DMS79 treated with DMSO at 0.1 percent for 48 hours (cell line): ENCODE measurements at places on chromosomes 2 and 18.

GRCh38 chr2:1233281-1233680 lies 180.0 kb upstream of the TPO start:
- peak; percentile 87 for DNase-seq

DNA sequence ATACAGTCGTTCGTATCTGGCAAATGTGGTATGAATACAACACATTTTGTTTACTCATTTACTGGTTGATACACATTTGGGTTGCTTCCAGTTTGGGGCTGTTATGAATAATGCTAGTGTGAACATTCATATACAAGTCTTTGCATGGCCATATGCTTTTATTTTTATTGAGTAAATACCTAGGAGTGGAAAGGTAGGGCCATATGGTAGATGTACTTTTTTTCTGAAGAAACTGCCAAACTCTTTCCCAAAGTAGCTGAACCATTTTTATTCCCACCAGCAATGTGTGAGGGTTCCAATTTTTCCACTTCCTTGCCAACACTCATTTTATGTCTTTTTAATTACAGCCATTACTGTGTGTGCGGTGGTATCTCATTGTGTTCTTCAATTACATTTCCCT lies 496.2 kb upstream of the NRXN1 start:
- no peak for DNase-seq

GRCh38 chr2:101558740-101559525 lies 84.0 kb upstream of the RFX8 start:
- DNase-seq = no peak

DNA sequence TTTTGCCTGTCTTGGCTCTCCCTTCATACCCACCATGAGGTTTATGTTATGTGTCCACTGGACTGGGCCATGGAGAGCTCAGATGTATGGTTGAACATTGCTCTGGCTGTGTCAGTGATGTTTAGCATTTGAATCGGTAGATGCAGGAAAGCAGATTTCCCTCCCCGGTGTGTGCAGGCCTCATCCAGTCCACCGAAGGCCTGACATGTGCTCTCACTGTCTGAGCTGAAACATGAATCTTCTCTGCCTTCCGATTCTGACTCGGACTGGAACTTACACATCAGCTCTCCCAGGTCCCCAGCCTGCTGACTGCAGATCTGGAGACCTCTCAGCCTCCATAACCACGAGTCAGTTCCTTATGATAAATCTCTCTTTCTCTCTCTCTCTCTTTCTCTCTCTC lies 72.4 kb upstream of the SLC66A3 start:
- no peak for DNase-seq

DNA sequence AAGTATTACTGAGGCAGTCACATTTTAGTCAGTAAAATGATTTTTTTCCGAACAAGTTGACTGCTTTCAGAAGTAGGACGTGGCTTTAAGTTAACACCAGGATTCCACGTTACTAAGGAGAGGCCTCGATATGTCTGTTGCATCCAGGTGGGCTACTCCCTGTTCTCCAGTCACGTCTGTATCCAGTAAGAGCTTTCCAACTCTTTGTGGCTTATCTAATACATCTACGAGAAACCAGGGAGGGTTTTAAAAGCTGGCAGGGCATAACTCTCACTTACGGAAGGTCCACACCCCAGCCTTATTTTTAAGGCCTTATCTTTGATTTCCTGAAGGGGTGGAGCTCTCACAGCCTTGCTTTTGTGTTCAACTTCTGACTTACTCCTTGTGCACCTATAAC lies 99.2 kb downstream of the SLC8A1 start:
- no peak for DNase-seq

DNA sequence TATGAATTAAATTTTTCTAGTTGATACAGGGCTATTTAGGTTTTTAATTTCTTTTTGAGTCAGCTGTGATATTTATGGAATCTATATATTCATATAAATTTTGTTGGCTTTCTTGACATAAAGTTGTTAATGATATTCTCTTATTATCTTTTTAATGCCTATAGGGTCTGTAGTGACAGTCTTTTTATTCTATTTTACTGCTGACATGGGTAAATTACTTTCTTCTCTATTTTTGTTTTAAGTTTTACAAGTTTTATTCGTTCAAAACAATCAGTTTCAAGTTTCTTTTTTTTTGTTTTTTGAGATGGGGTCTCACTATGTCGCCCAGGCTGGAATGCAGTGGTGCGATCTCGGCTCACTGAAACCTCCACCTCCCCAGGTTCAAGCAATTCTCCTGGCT lies 226.3 kb downstream of the ZRANB3 start:
- DNase-seq = no peak

DNA sequence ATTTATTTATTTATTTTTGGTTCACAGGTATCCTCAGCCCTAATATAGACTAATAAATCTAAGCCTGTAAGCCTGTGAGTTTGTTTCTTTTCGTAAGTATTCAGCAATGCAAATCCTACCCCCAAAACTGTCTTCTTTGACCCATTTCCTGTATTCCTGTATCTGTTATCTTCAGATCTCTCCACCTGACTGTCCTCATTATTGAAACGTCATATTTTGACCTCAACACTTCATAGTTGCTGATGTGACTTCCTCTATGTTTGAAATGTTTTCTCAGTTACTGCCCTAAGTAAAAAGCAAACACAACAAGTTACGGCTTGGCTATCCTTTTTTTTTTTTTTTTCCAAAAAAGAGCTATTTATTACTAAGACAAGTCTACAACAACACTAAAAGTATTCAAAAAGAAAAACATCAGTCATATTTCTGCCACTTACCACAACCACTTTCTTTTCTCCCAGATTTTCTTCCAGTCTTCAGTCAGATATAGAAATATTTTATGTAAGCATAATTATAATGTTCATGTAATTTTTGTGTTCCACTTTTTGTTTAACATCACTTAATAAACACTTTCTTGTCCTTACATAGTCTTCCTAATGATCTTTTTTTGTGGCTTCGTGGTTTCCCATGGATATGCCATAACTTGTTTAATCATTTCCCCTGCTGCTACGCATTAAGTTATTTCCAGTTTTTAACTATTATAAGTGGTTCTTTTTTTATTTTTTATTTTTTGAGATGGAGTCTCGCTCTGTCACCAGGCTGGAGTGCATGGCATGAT lies 45.0 kb upstream of the EML4 start:
- no peak for DNase-seq

GRCh38 chr18:75530118-75530517 lies 102.6 kb upstream of the SMIM21 start:
- DNase-seq = no peak

DNA sequence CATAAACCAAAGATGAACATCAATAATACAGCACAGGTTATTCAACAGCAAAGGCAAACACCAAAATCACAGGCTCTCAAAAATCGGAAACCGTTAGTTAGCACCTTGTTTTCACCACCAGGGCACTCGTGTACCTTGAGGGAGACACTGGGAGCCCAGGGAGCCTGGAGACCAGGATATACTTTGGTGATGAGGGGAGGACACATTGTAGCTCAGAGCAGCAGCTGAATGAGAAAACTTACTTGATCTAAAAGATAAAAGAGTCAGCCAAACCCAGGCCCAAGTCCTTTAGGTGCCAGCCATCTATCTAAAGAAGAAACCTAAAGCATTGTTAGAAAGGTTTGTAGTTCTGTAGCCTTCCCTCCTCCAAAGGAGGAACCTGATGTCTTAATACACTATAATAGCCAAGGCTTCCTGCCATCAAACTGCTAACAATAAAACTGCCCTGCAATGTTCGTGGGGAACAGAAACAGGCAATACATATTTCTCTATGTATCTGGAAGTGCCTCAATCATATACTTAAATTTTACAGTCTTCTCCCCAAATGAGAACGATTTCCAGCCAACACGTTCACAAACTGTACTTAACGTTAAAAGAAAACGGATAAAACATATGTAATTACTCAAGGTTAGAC lies 19.3 kb downstream of the BCL11A start:
- no peak for DNase-seq

GRCh38 chr2:10405448-10405847 lies 42.7 kb downstream of the ODC1 start:
- DNase-seq = no peak

GRCh38 chr2:8437949-8438400 lies 243.9 kb upstream of the ID2 start:
- no peak for DNase-seq

DNA sequence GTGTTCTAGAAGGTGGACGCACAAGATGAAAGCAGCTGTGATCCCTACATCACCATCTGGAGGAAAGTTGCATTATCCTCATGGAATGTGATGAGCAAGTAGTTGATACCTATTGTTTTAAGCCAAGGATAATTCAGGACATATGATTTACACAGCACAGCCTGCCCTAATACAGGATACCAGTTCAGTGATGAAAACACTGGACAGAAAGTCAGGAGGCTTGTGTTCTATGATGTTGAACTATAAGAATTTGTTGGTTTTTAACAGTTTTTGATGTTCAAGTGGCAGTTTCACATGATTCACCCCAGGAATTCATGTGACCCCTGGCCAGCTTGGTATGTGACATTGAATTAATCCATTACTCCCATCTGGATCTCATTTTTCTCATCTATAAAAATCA lies 6.2 kb upstream of the CHST10 start:
- DNase-seq = no peak

DNA sequence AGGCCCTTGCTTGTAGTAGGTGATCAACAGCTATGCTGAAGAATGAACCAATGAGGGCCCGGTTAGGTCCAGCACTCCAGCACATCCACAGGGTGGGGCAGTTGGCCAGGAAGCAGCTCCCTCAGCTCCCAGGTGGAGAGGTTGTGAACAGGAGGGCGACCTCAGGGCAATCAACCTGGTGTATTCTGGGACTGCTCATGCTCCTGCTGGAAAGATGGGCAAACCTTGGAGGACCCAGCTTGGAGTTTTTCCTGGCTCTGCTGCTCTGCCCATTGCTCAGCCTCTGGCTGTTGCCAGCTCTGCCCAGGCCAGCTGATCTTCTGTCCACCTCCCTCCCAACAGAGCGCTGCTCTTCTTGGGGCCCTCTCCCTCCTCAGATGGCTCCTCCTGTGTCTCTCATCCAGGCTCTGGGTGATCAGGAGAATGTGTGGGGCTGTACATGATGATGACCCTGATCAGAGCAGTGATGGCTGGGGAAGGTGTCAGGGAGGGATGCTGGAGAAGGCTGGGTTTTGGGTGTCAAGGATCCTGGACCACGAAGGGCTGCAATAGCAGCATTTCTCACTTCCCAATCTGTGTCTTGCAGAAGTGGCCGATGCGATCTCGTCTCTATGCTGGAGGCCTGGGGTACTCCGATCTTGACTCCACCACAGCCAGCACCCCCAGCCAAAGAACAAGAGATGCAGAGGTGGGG lies 3.4 kb downstream of the TCF23 start:
- DNase-seq = no peak

DNA sequence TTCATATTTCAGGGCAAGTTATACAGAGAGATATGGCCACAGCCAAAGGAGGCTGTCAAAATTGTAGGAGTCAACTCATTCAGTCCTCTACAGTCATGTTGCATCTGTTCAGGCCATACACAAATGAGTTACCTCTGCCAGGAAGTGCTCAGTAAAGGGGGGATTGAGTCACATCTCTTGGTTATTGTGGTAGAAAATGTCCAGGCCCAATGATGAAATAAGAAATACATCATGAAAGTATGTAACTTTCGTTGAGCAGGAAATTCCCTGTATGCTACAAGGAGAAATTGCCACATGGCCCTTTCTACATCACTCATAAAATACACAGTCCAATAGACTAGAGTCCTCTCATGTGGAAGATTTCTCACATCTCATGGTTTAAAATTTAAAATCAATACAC lies 103.9 kb upstream of the COL3A1 start:
- DNase-seq = no peak

DNA sequence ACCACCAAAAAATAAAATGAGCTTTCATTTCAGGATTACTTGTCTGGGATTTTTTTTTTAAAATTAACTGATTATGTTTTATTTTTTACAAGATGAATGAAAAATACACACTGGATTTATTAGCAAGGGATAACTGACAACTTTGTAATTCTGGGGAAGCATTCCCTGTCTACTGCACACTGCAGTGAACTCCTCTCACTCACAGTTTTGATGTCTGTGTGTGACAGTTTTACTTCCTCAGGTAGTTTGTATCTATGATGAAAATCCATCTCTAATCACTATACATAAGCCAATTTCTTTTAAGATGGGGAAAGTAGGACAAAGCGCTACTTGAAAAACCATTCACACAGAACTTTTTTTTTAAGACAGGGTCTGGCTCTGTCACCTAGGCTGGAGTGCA lies 94.5 kb downstream of the COBLL1 start:
- DNase-seq = no peak

GRCh38 chr2:164669291-164669690 lies 48.0 kb upstream of the GRB14 start:
- no peak for DNase-seq

DNA sequence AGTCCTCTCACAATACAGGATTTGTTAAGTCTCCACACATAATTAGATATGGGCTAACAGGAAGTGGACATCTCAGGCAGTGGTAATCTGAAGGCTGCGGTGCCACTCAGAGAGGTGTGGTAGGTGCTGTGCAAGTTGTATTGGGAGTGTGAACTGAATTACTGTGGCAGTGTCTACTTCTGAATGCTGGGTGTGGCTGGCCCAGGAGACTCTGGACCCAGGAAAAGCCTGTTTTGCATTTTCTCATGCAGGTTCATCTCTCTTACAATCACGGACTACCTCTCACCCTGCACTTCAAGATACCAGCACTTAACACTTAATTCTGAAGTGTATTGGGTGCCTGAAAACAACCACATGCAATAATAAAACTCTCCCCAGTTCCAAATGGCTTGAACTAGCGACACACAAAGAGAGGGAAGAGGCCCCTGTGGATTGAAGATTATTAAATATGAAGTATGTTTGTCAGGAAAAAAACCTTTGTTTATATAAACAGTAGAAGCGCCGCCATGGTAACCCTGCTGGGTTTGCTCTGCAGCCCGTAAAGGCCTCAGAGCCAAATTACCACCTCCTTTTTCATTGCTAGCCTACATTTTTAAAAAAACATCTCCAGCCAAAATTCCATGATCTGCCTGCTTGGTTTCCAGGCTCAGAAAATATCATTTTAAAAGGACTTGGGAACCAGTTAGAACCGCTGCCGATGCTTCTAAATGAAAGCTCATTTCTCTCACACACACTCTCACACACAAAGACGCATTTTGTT lies 77.5 kb downstream of the GFPT1 start:
- peak; percentile 89 for DNase-seq

- no peak for DNase-seq
These were observed 611 bp downstream of the TCF7L1 start for GRCh38 chr2:85133751-85134254.

DNA sequence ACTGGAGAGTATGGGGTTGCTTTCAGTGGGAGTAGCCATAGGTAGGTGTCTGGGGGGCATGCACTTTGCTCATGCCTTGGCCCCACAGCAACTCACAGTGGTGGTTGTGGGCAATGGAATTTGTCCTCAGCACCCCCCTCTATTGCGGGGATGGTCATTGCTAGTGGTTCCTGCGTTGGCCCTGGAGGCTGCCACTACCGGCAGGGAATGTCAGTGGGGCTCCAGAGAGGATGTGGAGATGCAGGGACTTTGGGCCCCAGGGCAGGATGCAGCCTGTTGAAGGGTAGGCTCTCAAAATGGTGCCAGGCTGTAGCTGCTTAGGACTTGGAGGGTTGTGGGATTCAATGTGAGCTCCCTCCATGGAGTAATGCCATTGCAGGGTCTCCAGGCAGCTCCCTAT lies 125.0 kb downstream of the XRCC5 start:
- no peak for DNase-seq

- DNase-seq = peak; percentile 71
These were observed 507 bp downstream of the PKP4 start for GRCh38 chr2:158457092-158457825.
